Neural crest cell (in vitro differentiated cells): ENCODE measurements at places on chromosomes 6 and 20.

- no peak for DNase-seq
Observed at GRCh38 chr6:28743271-28743789, 180.5 kb downstream of the TRIM27 start.

DNA sequence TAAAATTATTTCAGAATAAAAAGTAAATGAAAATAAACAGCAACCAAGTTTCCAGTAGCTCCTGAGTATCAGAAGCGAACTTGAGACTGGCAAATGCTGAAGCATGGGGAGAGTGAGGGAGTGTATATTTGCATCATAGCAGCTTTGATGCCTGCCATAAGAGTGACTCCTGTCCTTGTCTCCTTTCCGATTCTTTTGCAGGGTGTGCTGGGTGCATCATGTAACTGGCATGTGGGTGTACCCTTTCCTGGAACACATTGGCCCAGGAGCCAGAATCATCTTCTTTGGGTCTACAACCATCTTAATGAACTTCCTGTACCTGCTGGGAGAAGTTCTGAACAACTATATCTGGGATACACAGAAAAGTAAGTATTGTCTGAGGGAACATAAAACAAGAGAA is 117.4 kb downstream of the ADAT2 start:
- no peak for DNase-seq

- DNase-seq: no peak
Observed at GRCh38 chr6:12232339-12232738, 57.8 kb upstream of the EDN1 start.

GRCh38 chr6:24743944-24744335 is 25.0 kb upstream of the C6orf62 start:
- DNase-seq: no peak

DNA sequence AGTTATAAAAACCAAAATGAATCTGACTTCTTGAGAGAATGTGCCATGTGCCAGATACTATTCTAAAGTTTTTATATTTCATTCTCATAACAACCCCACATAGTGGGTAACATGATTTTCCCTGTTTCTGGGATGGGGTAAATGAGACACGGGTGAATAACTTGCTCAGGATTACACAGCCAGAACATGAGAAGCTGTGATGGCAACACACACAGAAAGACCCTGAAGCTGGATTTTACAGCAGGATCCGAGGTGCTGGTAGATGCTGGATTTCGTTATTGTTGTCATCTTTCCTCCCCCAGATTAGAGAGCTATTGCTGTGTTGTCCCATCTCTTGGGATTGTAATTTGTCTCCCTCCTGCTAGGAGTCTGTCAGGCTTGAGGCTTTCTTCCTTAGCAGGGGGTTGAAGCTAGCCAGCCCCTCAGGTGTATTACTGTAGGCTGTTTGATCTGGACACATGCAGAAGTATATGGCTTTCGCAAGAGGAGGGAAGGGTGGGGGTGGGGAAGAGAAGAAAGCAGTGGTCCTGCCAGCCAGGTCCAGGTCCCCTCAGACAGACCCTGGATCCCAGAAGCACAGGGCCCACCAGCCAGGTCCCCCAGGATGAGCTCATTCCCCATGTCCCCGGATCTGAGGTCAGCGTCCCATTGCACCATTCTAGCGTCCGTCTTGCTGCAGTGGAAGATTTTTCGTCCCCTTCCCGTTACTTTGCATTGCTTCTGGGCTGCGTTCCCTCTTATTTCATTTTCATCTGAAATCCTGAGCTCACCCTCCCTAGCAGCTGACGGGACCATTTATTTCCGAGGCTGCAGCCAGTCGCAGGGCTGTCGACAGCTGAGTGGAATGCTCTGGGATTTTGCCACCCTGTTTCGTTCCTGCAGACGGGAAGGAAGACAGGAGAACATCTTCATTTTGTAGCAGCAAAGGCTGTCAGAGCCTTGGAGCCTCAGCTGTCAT is 7.3 kb upstream of the KCNG1 start:
- no peak for DNase-seq
